Progenitor cell of endocrine pancreas (in vitro differentiated cells): ENCODE measurements at places on chromosomes 16 and 17. TPM values are rescaled to one million over a fixed set of nuclear protein-coding genes. Genes with fewer than 3 reads are reported as not detected.

DNA sequence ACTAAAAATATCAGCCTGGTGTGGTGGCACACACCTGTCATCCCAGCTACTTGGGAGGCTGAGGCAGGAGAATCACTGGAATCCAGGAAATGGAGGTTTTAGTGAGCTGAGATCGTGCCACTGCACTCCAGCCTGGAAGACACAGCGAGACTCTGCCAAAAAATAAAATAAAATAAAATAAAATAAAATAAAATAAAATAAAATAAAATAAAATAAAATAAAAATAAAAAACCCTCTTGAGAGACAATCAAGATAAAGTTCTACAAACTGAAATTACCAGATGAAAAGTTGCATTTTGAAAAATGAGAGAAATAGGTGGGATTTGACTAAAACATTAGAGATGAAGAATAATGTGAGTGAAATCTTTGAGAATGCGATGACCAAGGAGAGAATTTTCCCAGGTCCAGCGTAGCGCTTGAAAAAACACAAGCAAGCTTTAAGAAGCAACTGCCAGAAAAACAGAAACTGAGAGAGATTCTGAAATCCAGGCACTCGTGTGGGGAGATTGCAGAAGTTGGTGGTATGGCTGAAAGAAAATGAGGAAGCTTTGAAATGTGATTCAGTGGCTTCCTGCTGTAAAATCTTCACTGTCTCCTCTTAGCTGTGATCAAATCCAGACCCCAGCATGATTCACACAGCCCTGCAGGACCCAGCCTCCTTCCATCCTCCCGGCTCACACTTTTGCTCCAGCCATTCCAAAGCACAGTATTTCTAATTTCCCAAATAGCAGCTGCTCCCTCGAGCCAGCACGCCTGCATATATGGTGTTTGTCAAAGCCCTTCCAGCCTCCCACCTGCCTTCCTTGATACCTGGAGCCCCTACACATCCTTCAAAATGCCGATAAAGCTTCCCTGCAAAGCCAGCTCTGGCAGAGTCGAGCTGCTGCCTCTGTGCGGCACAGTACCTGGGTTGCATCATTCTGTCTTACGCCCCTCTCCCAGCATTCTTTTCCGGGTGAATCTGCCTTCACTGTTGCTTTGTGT is 8.2 kb upstream of the CD300E start:
- no peak overlapping the region for H3K4me3 ChIP-seq
- H3K4me1 ChIP-seq = peaks cover 7% of the 10 kb centered on the region
- H3K27ac ChIP-seq = no peak overlapping the region
- peaks cover 20% of the 10 kb centered on the region for H3K27me3 ChIP-seq

DNA sequence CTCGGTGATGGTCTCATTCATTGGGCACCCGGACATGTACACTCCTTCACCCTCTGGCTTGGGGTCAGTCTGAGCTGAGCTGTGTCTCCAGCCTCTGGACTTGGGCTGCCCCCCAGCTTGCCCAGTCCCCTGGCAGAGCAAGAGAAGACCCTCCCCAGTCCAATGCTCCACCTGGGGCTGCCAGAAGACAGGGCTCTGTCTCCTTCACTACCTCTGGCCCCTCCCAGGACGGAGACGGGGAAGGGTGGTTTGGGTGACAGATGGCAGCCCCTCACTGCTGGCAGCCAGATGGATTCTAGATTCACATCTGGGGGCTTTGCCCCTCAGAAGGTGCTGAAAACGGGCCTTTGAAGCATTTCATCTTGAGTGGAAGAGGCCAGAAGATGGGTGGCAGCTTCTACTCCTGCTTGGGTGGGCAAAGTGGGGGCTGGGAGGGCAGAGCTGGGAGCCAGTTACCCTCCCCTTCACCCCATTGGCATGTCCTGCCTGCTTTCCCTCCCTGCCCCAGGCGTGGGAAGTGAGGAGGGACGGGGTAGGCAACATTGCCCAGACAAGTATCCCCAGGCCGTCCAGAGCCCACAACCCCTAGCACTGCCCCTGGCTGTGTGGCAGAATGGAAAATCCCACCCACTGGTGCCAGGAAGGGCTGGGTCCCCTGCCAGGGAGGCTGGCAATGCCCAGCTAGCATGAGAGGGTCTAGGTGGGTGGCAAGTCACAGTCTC is 13.9 kb downstream of the NGFR start:
- H3K4me1 ChIP-seq = peaks cover 11% of the 10 kb centered on the region
- H3K27me3 ChIP-seq = peaks cover 26% of the 10 kb centered on the region
- H3K4me3 ChIP-seq = no peak overlapping the region
- no peak for DNase-seq

DNA sequence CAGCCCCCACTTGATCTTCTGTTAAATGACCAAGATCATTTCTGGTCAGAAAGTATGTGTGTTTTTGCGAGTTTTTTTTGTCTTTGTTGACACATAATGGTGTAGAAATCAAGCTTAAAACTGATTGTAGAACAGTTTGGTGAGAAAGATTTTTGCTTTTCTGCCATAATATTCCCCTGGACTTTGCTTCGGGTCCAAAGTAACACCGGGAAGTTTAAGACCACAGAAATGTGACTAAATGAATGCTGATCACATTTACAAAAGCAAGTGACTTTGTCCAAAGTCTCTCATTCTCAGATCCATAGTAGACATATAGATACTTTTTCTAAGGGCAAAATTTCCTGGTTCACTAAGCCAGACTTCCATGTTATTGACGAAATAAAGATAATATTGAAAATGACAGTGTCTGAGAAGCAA is 2.6 kb downstream of the FAM20A start:
- no peak for DNase-seq
- H3K36me3 ChIP-seq = no peaks in the 10 kb centered on the region
- peak overlapping the region; percentile 80 for H3K4me3 ChIP-seq
- H3K27ac ChIP-seq = no peak overlapping the region

DNA sequence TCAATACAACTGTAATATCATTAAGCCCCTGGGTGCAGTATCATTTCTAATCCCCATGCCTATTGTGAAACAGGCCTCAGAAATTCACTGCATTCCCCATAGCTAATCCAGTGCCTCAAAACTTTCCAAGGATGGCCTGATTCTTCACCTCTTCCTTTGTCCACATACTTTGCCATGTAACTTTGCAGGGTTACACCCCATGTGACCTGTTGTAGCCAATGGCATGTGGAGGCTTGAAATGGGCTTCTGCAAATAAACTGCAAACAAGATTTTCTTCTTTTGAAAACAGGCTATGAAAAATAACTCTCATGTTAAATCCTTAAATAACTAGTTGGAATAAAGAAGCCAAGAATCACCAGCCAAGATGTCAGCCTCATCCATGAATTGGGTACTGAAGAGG is 35.9 kb downstream of the ABCA10 start:
- no peak overlapping the region for H3K4me3 ChIP-seq
- no peak overlapping the region for H3K27ac ChIP-seq

DNA sequence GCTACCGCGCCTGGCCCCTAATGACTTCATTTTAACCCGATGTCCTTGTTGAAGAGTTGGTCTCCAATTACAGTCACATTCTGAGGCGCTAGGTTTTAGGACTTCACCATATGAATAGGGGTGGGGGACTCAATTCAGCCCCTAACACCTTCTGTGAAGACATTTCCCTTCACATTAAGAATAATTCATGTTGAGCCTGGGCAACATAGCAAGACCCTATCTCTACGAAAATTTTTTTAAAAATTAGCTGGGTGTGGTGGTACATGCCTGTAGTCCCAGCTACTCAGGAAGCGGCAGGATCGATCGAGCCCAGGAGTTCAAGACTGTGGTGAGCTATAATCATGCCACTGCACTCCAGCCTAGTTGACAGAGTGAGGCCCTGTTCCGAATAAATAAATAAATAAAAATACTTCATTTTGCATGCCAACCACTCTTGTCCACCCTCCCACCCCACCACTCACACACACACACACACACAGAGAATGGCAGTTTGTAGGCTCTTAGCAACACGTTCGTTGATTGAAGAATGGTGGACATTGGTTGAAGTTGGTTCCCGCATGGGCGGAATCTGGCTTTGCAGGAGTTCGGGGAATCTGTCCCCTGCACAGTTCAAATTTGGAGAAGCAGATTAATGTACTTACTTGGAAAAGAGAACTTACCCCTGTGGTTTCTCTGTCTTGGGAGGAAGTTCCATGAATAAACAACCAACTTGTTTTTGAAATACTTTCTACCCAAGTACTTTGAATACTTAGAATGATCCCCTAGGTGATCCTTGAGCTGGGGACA is 27.8 kb upstream of the TVP23A start:
- H3K27ac ChIP-seq = no peak overlapping the region
- H3K4me1 ChIP-seq = no peaks in the 10 kb centered on the region
- no peak for DNase-seq
- H3K27me3 ChIP-seq = peaks cover 23% of the 10 kb centered on the region
- no peak overlapping the region for H3K4me3 ChIP-seq

DNA sequence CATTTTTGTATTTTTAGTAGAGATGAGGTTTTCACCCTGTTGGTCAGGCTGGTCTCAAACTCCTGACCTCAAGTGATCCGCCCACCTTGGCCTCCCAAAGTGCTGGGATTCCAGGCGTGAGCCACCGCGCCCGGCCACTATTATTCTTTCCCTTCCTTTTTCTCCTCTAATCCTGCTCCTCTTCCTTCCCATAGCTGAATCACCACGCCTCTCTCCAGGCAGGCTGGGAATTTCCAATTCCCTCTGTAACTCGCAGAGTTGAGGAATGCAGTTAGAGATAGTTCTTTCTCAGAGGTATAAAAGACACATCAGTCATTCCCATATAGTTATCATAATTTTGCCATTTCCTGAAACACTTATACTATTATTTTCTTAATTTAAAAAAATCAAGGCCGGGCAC is 11.2 kb downstream of the METTL16 start:
- H3K36me3 ChIP-seq = peaks cover 19% of the 10 kb centered on the region
- DNase-seq = no peak
- no peak overlapping the region for H3K4me3 ChIP-seq

- no peak overlapping the region for H3K4me3 ChIP-seq
- H3K27ac ChIP-seq = peak overlapping the region; percentile 88
- peaks cover 5% of the 10 kb centered on the region for H3K36me3 ChIP-seq
- no peak for DNase-seq
- H3K27me3 ChIP-seq = no peaks in the 10 kb centered on the region
- H3K4me1 ChIP-seq = peaks cover 8% of the 10 kb centered on the region
Observed at GRCh38 chr17:67390646-67391361, 13.7 kb downstream of the PITPNC1 start.

DNA sequence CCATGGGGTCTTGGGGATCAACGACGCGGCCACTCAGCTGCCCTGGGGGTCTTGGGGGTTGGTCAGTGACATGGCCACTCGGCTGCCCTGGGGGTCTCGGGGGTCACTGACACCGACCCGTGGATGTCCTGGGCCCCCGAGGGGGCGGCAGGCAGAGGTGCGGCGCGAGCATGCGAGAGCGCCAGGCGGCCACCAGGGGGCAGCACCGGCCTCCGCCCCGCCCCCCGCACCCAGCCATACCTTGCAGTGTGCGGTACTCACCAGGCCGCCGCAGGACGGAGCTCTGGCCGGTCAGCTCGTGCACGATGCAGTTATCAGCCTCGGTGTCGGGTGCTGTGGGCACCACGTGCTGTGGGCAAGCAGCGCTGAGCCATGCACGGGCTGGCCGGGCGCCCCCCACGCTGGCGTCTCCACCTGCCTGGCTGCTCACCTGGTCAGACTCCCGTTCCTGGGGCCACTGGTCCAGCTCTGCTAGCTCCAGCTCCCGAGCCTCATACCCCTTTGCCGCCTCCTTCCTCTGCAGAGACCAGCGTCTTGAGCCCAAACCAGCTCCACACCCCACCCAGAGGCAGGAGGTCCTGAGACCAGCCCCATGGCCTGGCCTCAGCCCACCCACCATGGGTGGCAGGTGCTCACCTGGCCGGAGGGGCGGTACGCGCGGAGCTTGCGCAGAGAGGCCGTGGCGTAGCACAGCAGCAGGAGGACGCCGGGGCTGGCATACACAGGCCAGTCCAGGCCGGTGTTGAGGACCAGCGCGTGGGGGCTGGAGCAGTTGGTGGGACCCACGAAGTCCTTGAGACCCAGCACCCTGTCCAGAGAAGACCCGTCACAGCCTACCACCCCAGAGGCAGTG is 31.2 kb downstream of the CTU2 start:
- peak; percentile 70 for DNase-seq
- H3K27me3 ChIP-seq = peaks cover 3% of the 10 kb centered on the region
- H3K4me1 ChIP-seq = no peaks in the 10 kb centered on the region
- H3K36me3 ChIP-seq = no peaks in the 10 kb centered on the region
- no peak overlapping the region for H3K27ac ChIP-seq

DNA sequence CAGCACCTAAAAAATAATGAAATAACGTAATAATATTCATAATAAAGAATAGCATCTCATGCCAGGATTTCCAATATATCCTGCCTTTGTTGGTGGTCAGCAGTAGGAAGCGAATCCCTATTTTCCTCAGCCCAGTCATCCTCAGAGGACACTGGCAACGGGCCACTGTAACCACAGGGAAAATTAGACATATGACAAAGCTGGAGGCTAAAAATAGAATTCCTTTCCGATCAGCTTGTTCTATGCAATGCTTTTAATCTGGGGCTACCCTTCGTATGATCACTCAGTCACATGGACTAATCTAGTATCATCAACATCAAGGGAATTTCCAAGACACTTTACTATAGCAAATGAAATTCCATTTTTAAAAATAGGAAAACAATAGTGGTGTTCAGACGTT is 246.9 kb upstream of the KCNJ16 start:
- no peak for DNase-seq
- H3K36me3 ChIP-seq = no peaks in the 10 kb centered on the region
- H3K27me3 ChIP-seq = no peaks in the 10 kb centered on the region
- H3K27ac ChIP-seq = no peak overlapping the region

DNA sequence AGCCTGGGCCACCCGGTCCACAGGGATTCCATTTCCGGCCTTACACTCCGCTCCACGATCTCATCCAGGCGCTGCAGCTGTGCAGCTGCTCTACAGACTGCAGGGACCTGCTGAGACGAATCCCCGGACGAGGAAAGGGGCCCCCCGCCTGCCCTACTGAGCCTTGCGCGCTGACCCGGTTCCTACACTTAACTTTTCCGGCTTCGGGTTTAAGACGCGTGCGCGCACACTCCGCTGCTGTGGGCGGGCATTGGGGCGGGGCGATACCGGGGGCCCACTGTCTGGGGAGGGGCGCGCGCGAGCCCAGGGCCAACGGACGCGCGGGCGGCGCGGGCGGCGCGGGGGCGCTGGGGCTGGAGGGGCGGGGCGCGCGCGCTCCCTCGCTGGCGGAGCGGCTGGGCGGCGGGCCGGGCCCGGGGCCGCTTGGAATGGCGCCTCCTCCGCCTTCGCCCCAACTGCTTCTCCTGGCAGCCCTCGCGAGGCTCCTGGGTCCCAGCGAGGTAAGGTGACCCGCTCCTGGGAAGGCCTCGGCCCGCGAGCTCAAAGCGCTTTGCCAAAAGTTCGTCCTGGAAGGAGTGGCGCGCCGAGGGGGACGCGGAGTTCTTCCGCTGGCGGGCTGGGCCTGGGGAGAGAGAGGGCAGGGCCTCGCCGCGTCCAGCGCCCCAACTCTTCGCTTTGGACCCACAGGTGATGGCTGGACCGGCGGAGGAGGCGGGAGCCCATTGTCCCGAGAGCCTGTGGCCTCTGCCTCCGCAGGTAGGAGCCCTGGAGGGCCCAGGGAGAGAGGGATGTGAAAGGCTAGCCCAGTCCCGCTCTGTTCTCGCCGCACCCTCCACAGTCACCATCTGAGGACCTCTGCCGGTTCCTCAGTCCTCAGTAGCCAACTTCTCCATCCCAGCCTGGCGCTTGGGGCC is at the start of gene TP53I13:
TSS of gene TP53I13 (plus strand) at position 371 of the 914 bp plus-strand sequence. CDS start at position 429, 58 bp downstream.
- peak within 1 kb of the TSS; percentile 88 for H3K27ac ChIP-seq
- peak within 1 kb of the TSS; percentile 88 for H3K4me3 ChIP-seq
- DNase-seq = peak; percentile 71
- peaks cover 31% of the 10 kb centered on the region for H3K27me3 ChIP-seq
- H3K4me1 ChIP-seq = peaks cover 13% of the 10 kb centered on the region
- H3K36me3 ChIP-seq = peaks cover 3% of the 10 kb centered on the region

Gene WNT9B
- 0.98 and 2.4 TPM in 2 replicates for total RNA-seq

Gene GPR139
- not detected in 2 replicates for total RNA-seq

Gene CCL8
- not detected in 2 replicates for total RNA-seq

Gene PRSS27
- total RNA-seq = 6.3 and 6.6 TPM in 2 replicates
